ENCODE measurements at places on chromosomes 11 and 22.

- DNase-seq = no peak
Measured at GRCh38 chr11:64876229-64876750, 2.1 kb downstream of the EHD1 start.

GRCh38 chr11:127259102-127259501, 258.5 kb upstream of the KIRREL3 start:
- DNase-seq = no peak

DNA sequence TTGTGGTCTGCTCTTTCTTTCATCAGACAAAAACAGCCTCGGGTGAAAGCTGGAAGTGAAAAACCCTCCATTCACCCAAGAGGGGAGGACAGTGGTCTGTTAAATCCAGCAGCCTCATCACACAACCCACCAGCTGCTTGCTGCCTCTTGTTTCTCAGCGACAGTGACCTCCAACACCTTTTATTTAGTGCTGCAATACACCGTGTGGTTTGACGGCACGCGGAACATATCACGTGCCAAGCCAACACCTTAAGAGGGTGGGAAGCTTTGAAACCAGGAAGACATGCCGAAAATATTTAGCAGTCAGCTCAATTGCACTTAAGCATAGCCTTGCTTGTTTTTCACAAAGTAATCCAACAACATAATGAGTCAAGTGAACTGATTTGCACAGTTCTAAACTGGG, 39.8 kb upstream of the POGLUT3 start:
- DNase-seq = no peak

DNA sequence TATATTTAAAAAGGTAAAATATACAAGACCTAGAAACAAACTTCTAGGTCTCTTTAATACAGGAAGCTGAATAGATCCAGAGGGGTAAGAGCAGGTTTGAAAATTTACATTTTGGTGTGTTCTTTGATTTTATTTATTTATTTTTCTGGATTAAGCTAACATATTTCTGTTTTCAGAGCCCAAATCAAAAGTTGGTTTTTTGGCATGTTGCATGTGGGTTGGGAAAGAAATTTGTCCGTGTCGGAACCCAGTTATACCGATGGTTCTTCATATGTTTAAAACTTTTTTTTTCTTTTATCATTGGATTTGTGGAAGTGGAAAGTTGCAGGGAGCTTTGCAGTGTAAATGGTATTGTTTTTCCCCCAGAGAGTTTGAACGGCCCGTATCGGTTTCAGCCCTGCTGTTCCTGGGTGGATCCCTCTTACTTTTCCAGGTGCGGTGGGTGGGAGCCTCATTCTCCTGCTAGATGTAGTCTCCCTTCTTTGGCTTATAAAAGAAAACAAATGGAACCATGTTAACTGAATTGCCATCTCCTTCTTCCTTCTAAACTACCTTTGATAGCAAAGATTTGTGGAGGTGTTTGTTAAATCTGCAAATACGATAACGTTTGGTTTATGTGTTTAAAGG, 746 bp downstream of the CTNND1 start:
- DNase-seq = no peak

- no peak for DNase-seq
Measured at GRCh38 chr11:133619397-133619796, 87.1 kb upstream of the OPCML start.

DNA sequence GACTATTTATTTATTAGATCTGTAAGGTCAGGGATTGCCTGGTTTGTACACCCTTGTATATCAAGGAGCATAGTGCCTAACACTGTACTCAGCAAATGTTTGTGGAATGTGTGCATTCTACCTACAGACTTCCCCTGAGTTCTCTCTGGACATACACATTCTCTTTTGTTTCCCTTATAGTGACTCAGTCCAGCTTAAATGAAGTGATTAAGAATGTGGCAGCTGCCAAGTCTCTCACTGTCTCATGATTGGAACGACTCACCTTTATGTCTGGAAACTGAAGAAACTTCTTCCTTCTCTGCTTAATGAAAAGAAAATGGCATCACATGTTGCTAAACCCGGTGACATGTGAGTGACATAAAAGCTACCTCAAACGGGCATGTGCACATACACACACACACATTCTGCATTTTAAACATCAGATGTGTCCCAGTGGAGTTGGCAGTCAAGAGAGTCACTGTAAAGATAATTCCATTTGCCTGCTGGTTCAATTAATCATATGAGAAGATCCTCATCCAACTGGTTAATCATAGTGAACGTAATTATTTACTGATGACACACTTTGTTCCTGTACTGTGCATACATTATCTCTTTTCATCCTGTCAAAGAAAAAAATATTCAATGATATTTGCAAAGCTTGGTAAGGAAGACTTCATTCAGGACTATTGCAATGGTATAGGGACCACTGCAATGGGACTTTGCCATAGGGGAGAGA, 42.8 kb downstream of the GLYAT start:
- DNase-seq = peak; percentile 12

GRCh38 chr11:119367661-119368120, 13.8 kb downstream of the USP2 start:
- DNase-seq = peak; percentile 35

GRCh38 chr11:43927925-43928707, 14.3 kb upstream of the C11orf96 start:
- DNase-seq = no peak

- no peak for DNase-seq
Measured at GRCh38 chr11:98862169-98862568, 158.6 kb upstream of the CNTN5 start.

- no peak for DNase-seq
Measured at GRCh38 chr11:66277471-66278362, at the start of gene CNIH2. CNIH2 (plus strand) TSS chr11:66278175; CDS start chr11:66278457, 282 bp downstream.

DNA sequence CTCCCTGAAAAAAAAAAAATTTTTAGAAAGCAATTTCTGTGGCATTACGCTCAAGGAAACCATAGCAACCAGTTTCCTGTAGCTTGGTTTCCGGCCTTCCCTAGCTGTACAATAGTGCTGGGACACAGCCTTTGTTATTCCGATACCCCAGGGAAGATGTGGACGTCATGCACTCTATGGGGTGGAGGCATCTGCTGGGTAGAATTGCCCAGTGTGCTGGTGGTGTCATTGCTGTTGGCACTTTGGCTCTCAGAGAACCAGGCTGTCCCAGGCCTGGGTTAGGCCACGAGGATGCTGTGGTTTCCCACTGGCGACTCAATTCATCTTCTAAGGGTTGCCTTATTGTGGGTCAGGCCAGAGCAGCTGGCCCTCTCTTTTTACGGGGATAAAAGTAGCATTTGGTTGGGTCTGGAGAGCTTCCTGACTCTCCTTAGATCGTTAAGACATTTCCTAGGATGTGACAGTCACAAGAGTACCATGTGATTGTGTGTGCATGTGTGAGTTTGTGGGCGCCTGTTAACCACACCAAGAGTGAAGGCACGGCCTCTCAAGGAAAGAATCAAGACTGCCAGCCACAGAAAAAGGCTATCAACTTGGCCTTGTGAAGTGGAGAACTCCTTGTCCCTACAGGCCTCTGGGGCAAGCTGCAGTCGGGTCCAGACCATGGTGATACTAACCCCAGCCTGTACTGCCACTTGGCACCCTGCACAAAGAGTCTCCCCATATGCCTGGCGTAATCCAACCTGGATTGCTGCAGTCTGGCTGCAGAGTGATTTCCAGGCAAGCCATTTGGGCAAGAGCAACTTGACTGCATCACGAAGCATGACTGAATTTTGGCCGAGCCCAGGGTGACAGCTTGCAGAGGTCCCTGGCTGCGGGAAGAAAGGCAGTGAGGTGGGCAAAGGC, 35.9 kb upstream of the NAV2 start:
- no peak for DNase-seq

- no peak for DNase-seq
Measured at GRCh38 chr11:44570411-44571155, 5.1 kb downstream of the CD82 start.

- DNase-seq = no peak
Measured at GRCh38 chr11:107996006-107996776, 12.5 kb upstream of the CUL5 start.

DNA sequence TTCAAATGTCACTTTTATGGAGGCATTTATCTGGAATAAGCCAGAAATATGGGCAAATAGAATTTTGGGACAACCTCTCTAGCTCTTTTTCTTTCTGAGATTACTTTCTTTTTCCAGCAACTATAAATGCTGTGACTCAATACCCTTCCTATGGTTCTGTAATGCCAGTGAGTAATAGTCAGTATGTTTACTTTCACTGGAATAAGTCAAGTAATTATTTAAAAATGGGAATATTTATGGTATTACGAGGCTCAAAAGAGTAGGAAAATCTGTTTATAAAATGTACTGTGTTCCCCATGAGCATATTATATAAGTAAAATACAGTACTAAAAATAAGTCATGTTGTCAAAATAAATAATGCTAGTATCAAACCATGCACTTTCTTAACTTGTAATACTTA, 750.5 kb downstream of the LUZP2 start:
- DNase-seq = no peak

DNA sequence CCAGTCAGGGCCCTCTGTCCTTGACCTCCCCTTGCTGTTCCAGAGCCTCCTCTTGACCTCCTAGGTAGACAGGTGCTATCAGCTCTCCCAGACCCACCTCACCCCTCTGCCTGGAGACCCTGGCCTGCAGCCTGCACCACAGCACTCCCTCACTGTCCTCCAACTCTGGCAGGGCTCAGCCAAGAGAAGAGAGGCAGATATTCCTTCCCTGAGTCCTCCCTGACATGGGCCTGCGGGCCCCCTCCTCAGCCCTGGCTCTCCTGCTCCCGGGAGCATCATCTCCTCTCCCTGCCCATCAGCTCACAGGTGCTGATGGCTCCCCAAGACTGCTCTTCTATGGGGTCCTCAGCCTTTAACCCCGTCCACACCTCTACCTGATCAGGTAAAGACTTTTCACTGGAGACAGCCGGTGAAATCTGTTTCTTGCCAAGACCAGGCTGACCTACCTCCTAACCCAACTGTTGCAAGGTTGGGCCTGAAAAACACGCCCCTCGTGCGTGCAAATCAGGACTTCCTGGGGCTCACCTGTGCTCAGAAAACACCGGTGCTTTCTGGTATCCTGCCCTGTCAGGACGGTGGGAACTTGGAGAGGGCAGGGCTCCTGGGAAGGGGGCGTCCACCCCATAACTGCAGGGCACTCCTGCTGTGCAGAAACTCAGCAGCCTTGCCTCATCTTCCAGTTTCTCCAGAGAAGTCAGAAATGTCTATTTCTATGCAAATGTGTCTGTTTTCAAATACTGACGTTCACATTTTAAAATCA, 160.7 kb downstream of the SHANK2 start:
- DNase-seq = no peak

DNA sequence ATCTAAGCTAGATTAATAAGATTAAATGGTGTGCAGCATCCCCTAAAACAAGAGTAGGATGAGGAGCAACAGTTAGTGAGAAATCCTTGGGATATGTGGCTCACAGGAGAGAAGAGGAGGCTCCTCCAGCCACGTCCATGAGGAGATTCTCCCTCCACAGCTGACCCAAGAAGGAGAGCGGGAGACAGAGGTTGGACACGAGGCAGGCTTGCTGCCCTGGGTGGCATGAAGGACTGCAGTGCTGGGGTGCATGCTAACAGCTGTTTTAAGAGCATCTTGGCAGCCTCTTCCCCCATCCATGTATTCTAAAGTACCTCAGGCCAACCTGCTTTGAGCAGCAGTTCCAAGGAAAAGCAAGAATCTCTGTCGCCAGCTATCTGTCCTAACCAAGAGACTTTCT, 284.4 kb upstream of the B3GAT1 start:
- DNase-seq = no peak

GRCh38 chr11:62823677-62824076, 8.2 kb downstream of the STX5 start:
- DNase-seq = no peak

DNA sequence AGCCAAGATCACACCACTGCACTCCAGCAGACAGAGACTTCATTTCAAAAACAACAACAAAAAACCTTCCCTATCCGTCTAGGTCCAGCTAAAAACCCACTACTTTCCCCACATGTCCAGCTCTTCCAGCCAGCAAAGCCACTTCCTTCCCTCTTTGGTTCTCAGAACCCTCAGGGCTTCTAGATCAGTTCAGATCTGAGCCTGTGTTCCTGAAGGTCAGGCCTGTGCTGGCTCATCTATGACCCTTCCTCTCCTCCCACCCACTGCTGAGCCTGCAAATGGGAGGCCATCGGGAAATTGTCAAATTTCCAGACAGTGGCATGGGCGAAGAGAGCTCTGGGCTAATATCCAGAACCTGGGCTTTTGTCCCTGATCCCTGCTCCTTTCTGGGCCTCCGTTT, 37.8 kb downstream of the SLCO2B1 start:
- DNase-seq = no peak

DNA sequence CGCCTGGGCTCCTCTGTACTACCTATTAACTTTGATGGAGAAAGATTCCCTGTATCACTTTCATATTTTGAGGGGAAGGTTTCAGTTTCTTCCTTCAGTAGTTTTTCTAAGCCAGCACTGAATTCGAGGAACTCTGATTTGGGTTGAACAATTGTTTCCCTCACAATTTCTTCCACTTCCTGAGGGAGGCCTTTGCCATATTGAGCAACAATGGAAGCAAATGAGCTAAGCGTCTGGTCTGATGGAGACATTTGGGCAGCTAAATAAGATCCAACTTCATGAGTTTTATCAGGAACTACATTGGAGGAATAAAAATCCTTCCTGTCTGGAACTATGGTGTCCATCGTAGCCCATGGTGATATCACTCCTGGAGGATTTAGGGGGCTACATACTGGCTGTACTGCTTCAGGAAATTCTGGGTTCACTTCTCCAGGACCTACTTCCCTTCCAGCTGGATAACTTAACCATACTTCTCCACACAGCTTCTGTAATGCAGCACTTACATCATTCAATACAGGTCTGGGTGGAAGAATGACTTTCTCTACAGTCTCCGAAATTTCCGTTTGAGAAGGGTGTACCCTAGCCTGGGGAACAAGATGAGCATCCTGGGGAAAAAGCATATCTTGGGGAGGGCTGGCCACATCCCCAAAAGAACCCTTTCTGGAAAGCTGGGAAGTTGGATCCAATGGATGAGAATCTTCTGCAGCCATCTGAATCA, 38.9 kb upstream of the CCDC89 start:
- DNase-seq = no peak

DNA sequence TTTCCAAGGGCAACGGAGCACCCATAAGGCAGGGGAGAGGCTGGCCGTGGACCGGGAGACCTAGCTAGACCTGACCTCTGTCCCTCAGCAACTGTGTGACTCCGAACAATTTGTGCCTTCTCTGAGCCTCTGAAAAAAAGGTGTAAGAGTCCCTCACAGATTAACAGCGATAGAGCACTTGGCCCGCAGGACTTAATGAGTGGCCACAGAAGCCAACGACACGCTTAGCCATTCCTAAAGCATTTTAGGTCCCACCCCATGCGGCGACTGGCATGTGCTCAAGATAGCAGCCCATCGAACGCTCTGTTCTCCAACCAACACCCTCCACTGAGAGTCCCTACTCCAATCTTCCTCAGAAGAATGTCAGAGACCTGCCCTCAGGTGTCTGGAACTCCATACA, 1.5 kb downstream of the SULT4A1 start:
- DNase-seq = no peak

GRCh38 chr22:28245579-28246224, 326.6 kb upstream of the PITPNB start:
- DNase-seq = no peak

DNA sequence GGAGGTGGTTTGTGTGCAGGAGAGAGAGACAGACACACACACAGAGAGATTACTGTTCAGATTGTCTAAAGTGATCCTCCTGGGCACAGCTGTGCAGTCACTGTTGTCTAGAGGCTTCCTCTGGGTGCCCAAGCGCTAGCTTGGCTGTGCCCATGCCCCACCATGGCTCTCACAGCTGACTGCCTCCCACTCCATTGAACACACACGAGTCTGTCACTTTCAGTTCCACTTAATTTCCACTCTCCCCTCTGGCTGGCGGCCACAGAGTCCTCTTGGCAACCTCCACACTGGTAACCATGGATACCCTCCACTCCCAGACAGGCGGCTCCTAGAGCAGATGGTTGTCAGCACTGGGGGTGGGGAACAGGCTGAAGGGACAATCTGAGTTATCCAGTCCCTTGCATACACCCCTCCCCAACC, 29.1 kb downstream of the MAP6 start:
- DNase-seq = peak; percentile 63

Data from iris pigment epithelial cell (primary cell).